ENCODE measurements at places on chromosomes 2 and 18.

GRCh38 chr2:55891671-55892094 is 31.9 kb downstream of the EFEMP1 start:
- DNase-seq: no peak

- DNase-seq: no peak
Measured at GRCh38 chr2:6994536-6995128, 77.4 kb downstream of the RNF144A start.

GRCh38 chr18:68611311-68611710 is 103.6 kb downstream of the TMX3 start:
- no peak for DNase-seq

DNA sequence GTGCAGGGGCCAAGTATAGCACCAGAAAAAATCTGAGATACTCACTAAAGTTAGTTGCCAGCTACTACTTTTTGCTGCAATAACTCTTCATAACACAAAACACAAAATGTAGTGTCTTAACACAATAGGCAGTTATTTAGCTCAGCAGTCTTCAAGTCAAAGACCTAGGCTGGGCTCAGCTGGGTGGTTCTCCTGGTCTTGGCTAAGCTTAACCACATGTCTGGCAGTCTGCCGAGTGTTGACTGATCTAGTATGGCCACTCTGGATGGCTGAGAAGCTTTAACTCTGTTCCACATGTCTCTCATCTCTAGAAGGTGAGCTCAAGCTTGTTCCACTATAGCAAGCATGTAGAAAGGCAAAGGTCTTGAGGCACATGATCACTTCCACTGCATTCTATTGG is 451.6 kb downstream of the SOX11 start:
- no peak for DNase-seq

DNA sequence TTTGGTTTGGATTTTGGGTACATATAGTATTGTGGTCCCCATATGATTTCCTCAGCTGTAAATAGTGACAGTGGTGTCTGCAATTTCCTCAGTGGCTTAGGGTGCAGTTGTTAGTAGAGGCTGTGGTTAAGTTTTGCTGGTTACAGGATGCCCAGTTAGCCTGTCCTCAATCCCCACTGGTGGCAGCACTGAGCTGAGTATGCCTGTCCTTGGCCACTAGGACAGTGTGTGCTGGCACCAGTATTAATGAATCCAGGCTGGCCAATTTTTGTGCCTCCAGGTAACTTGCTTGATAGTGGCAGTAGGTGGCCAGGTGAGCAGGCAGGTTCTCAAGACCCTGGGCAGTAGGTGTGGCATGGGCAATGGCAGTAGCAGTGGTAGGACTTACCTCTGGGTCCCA is 973.1 kb downstream of the TMEM182 start:
- DNase-seq: no peak

DNA sequence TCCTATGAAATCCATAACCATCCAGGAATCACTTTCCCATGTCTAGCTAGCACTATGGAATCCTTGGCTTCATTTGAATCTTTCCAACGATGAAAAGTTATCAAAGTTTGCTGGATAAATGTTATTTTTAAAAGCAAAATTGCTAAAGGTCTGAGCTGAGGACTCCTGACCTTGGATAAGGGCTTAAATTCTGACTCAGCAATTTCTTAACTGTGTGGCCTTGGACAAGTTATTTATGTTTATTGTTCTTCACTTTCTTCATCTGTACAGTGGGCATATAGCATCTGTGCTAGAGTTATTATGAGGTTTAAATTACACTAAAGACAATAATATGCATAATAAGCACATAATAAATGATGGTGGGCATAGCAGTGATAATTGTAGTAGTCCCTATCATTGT is 227.5 kb downstream of the KCNS3 start:
- DNase-seq: no peak

DNA sequence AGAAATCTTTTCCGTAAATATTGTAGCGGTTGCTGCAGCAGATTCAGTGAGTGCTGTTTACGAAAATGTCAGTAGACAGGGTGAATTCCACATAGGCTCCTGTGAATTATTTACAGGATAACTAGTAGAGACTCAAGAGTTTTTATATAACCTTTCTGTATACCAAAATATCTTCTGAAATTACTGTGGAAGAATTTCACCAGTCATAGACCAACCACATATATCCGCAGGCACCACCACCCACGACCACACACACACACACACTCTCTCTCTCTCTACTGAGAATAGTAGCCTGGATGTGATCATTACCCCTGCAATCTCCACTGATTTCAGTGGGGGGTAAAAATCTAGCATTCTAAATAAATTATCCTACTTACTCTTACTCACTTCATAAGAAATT is 341.8 kb downstream of the RBM43 start:
- DNase-seq: no peak

DNA sequence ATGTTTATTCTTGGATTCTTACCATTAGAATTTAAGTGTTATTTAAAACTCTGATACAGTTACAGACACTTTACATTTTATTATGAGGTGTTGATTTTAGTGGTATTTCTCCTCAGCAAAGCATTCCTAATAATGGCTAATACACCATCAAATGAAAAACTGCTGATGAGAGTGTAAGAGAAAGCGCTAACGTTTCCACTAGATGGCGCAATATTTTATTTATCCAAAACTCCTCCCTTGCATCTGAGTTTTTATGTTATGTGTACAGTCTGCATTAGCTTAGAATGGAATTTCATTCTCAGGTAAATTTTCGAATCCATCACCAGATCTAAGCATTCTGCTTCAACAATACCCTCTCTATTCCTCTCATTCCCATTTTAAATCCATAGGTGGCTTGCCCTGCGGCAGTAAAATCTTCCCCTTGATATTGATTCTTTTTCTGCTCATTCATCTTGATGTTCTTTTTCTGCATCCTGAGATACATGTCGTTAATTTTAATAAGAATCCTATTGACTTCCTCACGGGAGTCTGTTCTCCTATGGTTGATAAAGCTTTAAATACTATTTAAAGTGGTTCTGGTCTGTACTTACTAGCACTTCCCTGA is 53.9 kb downstream of the PRKRA start:
- DNase-seq: no peak

- DNase-seq: no peak
Measured at GRCh38 chr2:193505620-193506019, 1310.9 kb upstream of the TMEFF2 start.

DNA sequence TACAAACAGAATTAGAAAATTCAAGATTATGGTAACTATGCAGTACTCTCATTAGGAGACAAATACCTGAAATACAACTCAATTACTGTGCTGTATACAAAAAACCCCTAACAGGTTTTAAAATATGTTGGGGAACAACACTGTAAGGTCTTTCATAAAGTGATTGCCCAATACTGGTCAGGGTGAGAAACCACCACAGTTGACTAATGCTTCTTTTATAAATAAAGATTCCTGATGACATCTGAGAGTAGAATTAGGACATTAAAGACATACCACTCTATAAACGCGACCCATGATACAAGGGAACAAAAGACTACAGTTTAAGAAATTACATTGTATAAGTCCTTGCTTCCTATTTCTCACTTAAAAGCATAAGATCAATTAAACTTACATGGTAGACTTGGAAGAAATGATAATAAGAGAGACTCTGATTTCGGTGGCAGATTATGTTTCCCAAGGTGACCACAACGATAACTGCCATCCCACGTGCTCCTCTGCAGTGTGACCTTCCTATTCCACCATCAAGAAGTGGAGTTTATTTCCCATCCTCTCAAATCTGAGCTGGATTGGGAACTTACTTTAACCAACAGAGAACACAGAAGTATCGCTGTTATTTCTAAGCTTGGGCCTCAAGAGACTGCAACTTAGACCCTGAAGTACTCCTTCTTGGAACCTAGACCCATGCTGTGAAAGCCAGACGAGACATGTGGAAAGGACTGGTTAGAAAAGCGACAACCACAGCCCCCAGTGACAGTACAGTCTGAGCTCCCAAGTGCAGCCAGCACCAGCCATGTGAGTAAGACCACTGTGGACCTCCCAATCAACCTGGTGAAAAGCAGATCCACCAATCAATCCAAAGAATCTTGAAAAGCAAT is 52.3 kb downstream of the ZNF521 start:
- no peak for DNase-seq

GRCh38 chr18:9405977-9406376 is 69.3 kb upstream of the RALBP1 start:
- no peak for DNase-seq

- no peak for DNase-seq
Measured at GRCh38 chr2:238250896-238251295, 11.1 kb upstream of the HES6 start.

DNA sequence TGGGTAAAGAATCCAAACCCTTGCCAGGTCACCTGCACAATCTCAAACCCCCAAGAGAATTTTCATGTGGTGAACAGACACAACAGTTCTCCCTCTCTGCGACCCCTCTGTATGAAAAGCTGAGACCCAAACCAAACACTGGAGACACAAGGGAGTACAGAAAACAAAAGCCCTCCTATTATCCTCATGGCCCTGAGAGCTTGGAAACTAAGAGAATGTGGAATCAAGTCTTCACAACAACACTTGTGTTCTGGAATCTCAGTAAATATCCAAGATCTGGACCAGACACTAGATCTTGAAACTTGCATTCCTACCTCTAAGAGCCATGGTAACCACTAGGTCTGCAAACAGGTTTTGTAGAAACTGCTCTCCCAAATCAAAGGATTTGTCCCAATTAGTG is 50.1 kb upstream of the CCDC150 start:
- no peak for DNase-seq

DNA sequence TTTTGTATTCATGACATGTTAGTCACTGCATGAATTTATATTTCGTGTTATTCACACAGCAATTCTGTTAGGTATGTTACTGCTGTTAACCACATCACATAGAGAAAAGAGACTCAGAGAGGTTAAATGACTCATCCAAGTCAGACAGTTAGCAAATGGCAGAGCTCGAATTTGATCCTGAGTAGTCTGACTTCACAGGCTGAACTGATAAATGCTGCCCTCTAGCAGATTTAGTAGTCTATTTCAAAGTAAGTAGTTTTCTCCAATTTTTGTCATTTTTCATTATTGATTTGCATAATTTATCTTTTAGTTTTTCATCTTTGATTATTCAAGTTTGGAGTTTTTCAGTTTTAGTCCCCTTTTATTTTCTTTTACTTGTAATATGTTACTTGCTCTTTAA is 58.3 kb downstream of the WDR7 start:
- DNase-seq: peak; percentile 11

DNA sequence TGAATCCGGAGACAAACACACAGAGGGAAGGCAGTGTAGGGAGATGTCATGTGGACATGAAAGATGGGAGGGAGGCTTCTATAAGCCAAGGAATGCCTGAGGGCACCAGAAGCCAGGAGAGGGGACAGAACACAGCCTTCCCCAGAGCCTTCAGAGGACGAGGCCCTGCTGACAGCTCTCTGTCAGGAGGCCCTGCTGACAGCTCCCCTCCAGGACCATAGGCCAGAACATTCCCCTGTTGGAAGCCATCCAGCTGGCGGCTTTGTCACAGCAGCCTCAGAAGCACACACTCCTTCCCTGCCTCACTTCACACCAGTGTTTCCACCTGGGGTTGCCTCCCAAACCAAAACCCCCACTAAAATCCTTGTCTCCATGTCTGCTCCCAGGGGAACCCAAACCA is 171.3 kb upstream of the ID2 start:
- DNase-seq: no peak

DNA sequence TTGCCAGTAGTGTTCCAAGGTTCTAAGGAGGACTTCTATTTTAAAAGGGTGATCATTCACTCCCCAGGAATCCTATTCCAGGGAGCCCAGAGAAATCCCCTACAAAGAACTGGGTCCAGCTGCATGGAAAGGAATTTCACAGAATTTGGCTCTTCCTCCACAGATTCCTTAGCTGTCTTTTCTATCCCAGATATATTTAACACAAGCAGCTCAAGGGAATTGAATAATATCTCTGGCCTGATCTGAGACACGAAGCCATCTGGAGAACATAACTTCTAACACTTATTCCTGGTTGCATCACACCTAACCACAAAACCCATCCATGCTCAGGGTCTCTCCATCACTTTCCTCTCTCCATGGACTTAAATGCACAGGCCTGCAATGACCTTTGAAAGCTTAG is 306.7 kb upstream of the ACVR2A start:
- no peak for DNase-seq

DNA sequence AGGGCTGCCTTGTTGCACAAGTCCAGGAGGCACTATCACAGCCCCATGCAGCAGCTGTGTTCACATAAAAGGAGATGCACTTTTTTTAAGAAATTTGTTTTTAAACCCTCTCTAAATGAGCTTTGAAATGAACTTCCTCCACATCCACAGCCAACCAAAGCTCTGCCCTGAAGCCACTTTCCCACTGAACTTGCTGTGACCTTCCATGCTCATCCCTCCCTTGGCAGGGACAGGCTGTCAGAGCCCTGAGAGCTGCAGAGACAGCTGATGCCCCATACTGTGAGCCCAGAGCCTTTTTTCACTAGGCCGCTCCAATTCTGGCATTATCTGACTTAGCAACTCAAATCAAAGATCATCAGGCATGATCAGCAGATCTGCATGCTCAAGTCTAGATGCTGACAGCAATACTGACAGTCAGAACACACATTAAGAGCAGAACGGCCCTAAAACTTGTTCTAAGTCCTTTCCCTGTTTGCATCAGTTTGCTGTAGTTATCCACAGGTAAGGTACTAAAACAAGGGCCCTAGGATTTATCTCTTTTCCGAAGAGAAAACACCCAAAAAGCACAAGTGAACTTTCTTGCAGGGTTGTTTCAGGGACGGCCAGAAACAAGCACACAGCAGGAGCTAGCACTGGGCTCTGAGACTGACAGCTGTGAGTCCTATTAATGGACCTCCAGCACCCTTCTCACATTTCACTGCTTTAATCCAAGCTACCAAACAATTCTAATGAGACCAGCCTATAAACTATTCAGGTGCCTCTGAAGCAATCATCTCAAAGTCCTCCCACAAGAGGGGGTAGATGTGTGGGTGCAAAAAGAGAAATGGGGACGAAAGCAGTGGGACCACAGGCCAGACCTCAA is 34.9 kb downstream of the RNU4ATAC start:
- DNase-seq: no peak

DNA sequence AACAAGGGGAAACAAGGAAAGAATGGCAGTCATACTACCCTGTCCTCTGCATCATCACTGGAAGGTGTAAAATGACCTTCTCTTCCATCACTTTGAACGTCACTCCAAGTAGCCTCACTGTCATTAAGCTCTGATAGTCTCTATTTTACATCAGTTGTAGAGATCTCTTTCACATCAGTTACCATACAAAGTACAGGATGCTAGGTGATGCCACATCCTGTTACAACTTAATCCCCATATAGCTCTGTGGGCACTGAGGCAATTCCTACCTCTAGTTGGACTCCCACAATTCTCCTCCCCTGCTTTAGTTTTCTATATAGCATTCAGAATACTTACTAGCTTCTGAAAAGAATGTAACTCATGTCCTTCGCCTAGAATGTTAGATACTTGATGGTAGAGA is 55.1 kb upstream of the TTC27 start:
- no peak for DNase-seq

Data from activated gamma-delta T cell treated with anti-CD3 and anti-CD28 coated beads, Interleukin-2, amount 50 U/mL, for 16 hours (primary cell).